Stimulated activated CD4-positive, alpha-beta T cell treated with anti-CD3 and anti-CD28 coated beads, Interleukin-1b, Interleukin-23, amount 100 ng/mL, for 1 hour (primary cell): ENCODE measurements at places on chromosomes 12 and 14.

DNA sequence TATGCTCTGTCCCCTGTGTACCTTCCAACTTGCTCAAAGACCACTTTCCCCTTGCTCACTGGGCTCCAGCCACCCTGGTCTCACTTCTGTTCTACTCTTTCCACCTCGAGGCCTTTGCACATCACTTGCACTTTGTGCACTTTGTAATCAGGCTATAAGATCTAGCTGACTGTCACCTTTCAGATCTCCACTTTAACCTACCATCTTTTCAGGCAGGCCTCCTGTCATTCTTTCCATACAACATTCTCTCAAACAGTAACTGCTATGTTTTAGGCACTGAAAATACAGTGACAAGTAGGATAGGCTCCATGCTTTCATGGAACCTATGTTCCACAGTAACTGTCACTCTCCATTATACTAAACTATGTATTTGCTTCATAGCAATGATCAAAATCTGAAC lies 14.0 kb downstream of the CPM start:
- no peak for DNase-seq

- DNase-seq: no peak
Observed at GRCh38 chr12:131897875-131898274, 3.5 kb downstream of the ULK1 start.

DNA sequence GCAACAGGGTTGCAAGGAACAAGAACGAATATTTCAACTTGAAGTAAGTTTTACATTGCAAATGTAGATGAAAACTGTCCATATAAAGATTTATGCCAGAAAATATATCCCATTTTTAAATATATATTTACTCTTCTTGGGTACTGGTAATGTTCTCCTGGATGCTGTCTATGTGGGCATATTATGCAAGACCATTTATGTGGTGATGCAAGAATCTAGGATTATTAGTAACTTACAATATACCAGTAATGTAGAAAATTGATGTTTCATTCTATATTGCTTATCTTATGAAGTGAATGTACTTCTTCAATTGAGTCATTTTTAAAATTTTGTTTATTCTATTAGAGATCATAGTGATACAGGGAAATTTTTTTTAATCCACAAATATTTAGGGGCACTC lies 25.1 kb downstream of the FGFR1OP2 start:
- DNase-seq: no peak

DNA sequence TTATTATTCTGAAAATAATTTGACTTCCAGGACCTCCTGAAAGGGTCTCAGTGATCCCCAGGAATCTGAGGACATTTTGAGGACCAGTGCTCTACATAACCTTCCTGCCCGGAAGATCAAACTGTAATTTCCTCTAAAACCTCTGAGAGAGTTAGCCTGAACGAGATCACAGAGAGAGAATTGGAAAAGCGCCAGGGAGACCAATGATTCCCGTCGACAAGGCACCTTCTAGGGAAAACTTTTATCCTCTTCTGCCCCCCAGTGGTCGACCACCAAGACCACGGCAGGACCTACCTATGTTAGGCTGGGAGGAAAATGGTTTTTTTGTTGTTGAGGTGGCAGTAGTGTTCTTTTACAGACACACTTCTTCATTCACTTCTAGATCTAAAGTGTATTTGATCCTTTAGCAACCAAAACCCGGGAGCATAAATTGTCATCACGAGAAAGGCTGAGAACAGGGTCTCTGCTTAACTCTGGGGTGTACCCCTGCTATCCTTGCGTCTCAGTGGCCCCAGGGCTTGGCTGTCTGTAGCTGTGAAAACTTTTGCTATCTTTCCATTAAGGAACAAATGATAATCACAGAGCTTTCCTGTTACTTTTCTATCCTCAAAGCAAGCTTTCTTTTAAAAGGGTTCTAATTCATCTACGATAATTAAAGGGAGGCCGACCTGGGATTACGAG lies 62.9 kb upstream of the NID2 start:
- peak; percentile 4 for DNase-seq

GRCh38 chr12:90572778-90573177 lies 382.2 kb downstream of the CCER1 start:
- DNase-seq: no peak

DNA sequence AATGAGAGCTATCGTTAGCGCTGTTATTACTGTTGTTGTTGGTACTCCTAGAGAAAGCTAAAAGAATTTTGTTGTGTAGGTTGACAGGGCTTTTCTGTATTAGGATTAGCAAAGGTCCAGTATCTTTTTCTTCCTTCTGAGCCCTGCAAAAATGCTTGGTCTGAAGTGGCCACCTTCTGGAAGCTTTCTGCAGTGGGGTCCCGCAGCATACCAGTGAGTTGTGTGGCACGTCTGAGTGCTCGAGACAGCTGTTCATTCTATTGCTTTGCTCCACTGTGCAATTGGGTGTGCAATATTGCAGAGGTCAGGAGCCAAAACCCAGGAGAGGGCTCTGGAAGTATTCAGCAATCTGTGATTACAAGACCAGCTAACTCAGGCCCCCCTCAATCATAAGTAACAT lies 57.1 kb downstream of the CCDC60 start:
- no peak for DNase-seq

DNA sequence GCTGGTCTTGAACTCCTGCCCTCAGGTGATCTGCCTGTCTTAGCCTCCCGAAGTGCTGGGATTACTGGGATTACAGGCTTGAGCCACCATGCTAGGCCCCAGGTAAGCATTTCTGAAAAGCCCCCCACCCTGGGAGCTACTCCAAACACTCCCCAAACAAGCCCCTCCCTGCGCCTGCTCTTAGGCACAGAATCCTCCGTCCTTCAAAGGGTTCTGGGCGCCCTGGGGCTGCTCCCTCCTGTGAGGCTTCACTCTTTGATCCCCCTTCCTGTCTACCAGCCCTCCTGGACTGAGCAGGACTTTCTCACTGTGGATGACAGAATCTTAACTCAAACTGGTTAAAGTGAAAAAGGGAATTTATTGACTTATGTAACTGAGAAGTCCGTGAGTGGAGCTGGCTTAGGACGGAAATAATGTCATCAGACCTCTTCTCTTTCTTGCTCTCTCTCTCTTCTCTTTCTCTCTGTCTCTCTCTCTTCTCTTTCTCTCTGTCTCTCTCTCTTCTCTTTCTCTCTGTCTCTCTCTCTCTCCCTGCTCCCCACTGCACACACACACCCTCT lies 66.9 kb upstream of the CLMN start:
- DNase-seq: no peak

- no peak for DNase-seq
Observed at GRCh38 chr14:59688224-59689170, 111.9 kb upstream of the CCDC175 start.

GRCh38 chr14:105139212-105139825 lies 29.3 kb downstream of the JAG2 start:
- no peak for DNase-seq
